ENCODE measurements at places on chromosomes 3 and 15. TPM values are rescaled to one million over a fixed set of nuclear protein-coding genes. Genes with fewer than 3 reads are reported as not detected.

The ARHGAP31 gene
- 1.7 TPM for total RNA-seq

The AMOTL2 gene
- total RNA-seq: 36.3 TPM

The KLF15 gene
- not detected for total RNA-seq

The MESP1 gene
- total RNA-seq: 6.8 TPM

The TRIM42 gene
- not detected for total RNA-seq

The P2RY14 gene
- total RNA-seq: not detected

The LRRC31 gene
- total RNA-seq: not detected

The PGBD4 gene
- 1.2 TPM for total RNA-seq

The ATP13A4 gene
- not detected for total RNA-seq

The KNG1 gene
- total RNA-seq: not detected

The IQCB1 gene
- 10.0 TPM for total RNA-seq

The MORC1 gene
- total RNA-seq: not detected

The SH3GL3 gene
- 0.46 TPM for total RNA-seq

The CHRNA5 gene
- 38.2 TPM for total RNA-seq

The PLD1 gene
- 7.2 TPM for total RNA-seq

The SKOR1 gene
- 0.02 TPM for total RNA-seq

The SEMA3B gene
- 7.5 TPM for total RNA-seq

The SLC2A2 gene
- total RNA-seq: not detected

The ZNF80 gene
- total RNA-seq: not detected

The COL6A5 gene
- total RNA-seq: not detected

The GNAT1 gene
- not detected for total RNA-seq

The C3orf22 gene
- total RNA-seq: not detected

The IL12A gene
- total RNA-seq: 0.96 TPM

The GOLGA8J gene
- total RNA-seq: not detected

The HTD2 gene
- 3.8 TPM for total RNA-seq

The CCDC191 gene
- 1.7 TPM for total RNA-seq

The SLC28A1 gene
- not detected for total RNA-seq

The ISLR gene
- total RNA-seq: 0.14 TPM

The IL17RE gene
- 0.88 TPM for total RNA-seq

The GCNT3 gene
- 195 TPM for total RNA-seq

The FBXL22 gene
- 0.19 TPM for total RNA-seq

The CEMIP gene
- 2.2 TPM for total RNA-seq

The HRG gene
- total RNA-seq: not detected

The DUOXA2 gene
- total RNA-seq: not detected
